Stimulated activated CD8-positive, alpha-beta memory T cell treated with anti-CD3 and anti-CD28 coated beads, Interleukin-4, amount 100 ng/mL, for 1 hour (primary cell): ENCODE measurements at places on chromosomes 16 and 17.

- no peak for DNase-seq
Measured at GRCh38 chr17:45221081-45222013, at the start of gene FMNL1. FMNL1 (plus strand) TSS chr17:45221885; CDS start chr17:45222125, 240 bp downstream.

DNA sequence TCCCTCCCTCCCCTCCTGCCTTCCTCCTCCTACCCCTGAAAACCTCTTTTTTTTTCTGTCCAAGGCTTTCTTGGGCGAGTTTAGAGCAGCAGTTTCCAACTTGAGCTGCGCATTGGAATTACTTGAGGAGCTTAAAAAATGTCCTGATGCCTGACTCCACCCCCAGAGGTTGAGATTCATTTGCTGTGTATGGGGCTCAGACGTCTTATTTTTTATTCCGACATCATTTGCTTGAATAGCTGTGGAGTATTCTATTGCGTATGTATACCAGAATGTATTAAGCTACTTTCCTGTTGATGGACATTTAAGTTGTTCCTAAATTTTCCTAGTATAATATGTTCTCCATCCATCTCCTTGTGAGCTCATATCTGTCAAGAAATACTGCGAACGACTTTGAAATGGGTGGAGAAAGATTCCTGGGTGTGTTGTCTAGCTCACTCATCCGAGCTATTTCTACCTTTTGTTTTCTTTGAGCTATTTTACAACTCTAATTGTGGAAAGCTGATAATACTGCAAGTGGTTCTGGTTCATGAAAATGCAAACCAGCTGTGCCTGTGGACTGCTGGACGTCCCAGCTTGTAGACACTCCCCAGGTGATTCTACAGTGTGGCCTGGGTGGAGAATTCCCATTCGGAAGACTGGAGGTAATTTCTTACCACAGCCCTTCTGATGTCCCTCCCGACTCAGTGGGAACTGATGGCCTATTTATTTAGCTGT is 40.5 kb downstream of the CMIP start:
- no peak for DNase-seq

DNA sequence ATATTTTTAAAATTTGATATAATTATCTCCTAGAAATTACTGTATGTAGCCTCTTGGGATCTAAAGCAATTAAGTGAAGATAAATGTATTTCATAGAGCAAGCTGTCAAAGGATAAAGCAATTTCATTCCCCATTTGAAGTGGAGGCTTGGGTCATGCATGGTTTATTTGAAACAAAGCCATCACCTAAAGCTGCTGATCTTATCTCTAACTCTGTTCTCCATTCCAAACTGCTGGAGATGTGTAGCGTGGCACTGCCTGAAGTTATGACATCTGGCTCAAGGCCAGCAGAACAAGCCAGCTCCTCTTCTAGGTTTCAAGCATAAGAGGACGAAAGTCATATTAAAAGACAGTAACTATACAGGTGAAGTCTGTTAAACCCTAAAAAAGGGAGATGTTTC is 83.9 kb downstream of the HIC1 start:
- no peak for DNase-seq

DNA sequence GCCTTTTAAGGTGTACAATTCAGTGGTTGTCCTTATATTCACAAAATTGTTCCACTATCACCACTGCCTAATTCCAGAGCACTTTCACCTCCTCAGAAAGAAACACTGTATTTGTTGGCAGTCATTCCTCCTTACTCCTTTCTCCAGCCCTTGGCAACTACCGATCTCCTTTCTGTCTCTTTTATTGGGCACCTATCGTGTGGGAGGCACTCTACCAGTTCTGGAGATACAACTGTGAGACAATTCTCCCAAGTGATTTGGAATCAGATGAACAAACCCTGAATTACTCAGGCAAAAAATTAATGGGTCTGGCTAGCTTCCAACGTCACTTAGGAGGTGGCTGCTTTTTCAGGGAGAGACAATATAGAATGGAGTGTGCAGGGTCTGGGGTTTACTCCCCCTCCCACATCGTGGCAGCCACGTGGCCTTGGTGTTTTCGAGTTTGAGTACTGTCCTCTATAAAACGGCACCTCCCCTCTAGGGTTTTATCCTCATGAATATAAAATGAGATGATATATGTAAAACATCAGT is 63.9 kb downstream of the SHISA9 start:
- DNase-seq: no peak
